ENCODE measurements at places on chromosomes 3 and 15. TPM values are rescaled to one million over a fixed set of nuclear protein-coding genes. Genes with fewer than 3 reads are reported as not detected.

The CHRM5 gene
- polyA plus RNA-seq: 0.24 TPM

DNA sequence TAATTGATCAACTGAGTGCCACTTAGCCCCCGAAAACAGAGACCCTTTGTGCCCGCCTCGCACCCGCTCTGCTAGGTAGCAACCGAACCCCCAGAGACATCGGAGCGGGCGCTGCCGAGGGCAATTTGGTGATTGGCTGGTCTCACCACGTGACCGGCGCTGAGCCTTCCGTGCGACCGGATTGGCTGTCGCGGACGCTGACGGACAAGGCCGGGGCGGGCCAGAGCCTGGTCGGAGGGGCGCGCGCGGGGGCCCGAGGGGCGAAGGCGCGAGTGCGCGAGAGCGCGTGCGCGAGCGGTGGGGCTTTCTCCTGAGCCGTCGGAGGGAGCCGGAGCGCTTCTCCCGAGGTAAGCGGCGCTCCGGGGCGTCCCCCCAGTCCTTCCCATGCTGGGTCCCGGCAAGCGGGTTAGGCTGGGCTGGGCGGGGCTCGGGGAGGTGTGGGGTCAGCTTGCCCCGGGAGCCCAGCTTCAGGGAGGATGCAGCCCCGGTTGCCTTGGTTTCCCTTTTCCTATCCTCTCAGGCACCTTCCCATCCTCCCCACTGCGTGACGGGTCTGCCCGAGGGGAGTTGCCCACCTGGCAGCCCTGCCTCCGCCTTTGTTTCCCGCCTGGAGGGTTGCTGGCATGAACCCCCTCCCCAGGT is at the start of gene TMEM108:
Gene TMEM108, plus strand, starts transcription at position 303 of the 642 bp plus-strand sequence.
- DNase-seq: no peak

The CILP gene
- 4.4 TPM for polyA plus RNA-seq

GRCh38 chr15:92346063-92346462 is 47.6 kb upstream of the ST8SIA2 start:
- DNase-seq: no peak

The OSTN gene
- 42.6 TPM for polyA plus RNA-seq

- no peak for DNase-seq
Measured at GRCh38 chr3:8011902-8012301, 489.7 kb upstream of the LMCD1 start.

The FAM174B gene
- polyA plus RNA-seq: 35.8 TPM

- no peak for DNase-seq
Measured at GRCh38 chr3:37709946-37710640, 151.6 kb upstream of the CTDSPL start.

- DNase-seq: no peak
Measured at GRCh38 chr3:42853739-42854302, 21.9 kb downstream of the CYP8B1 start.

DNA sequence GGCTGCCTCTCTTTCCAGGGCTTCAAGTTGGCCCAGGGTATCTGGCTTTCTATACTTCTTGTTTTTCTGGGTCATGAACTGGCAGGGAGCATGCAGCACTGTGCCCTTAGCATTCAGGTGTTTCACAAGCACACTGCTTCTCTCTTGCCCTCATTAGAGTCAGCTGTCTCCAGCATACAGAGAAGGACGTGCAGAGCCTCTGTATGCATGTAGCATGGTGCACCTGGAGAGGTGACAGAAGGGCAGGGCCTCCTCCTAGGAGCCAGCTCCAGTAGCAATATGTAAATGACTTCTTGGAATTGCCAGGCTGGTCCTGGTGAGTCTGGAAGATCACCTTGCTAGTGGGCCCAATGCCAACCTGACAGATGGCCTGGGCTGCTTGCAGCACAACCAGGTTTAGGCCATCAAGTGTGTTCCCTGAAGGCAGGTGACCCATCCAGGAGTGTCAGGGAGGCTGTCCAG is 44.8 kb upstream of the ATP2C1 start:
- DNase-seq: no peak

DNA sequence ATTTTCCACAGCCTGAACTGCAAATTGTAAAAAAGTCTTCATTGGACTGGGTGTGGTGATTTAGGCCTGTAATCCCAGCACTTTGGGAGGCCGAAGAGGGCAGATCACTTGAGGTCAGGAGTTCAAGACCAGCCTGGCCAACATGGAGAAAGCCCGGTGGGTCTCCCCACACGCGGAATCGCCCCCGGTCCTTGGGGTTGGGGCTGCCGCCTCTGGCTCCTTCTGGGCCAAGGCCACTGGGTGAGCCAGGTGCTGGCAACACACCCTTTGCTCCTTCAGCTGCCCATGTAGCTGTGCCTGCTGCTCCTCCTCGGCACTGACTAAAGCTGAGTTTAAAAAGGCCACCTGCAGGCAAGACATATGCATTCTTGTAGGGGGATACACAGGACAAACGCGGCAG is 9.4 kb upstream of the VPS33B start:
- no peak for DNase-seq

DNA sequence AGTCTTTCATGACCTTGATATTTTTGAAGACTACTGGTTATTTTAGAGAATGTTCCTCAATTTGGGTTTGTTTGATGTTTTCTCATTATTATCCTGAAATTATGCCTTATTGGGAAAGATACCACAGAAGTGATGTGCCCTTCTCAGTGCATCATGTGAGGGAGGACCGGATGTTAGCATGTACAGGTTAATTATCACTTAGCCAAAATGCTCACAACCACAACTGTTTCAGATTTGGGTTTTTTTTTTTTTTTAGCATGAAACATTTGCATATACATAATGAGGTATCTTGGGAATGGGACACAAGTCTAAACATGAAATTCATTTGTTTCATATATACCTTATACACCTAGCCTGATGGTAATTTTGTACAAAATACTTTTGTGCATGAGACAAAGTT is 59.8 kb downstream of the PIK3R4 start:
- no peak for DNase-seq

The CSTA gene
- 0.63 TPM for polyA plus RNA-seq

DNA sequence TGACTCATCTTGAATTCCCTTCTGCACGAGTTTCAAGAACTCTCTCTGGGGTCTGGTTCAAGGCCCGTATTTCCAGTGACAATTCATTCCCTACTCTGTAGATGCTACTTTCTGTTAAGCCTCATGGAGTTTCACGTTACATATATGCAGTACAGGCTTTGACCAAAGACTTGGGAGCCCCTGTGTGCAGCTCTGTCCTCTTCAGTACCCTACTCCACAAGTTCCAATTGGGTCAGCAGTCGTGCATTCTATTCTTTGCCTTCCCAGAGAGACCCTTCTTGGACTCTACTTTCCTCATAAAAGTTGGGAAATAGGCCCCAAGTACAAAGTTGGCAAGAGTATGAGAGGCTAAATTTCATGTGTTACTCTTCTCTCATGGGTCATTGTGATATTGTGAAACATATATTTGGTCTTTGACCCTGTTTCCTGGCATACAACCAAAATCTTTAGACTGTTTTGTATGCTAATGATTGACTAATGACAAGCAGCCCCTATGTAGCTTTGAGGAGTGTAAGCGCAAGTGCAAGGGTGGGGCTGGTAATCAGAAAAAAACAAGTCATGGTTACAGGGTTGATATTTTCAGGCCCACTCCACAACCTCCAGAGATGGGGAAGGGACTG is 15.0 kb upstream of the CCDC50 start:
- DNase-seq: no peak

- no peak for DNase-seq
Measured at GRCh38 chr15:78457101-78457500, 19.1 kb downstream of the IREB2 start.

DNA sequence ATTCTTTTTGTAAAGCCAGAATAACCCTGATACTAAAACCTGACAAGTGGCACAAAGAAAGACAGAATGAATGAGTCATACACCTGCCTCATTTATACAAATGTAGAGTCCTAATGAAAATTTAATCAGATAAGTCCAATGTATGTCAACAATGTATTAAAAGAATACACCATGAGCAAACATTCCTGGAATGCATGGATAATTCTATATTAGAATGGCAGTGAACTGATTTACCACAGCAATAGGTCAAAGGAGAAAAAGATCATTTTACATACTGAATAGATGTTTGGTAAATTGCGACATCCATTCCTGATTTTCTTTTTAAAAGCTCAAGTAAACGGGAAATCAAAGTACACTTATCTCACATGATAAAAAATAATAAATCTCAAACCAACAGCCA is 11.2 kb upstream of the LOXL1 start:
- DNase-seq: no peak

The UPK1B gene
- 9.0 TPM for polyA plus RNA-seq

DNA sequence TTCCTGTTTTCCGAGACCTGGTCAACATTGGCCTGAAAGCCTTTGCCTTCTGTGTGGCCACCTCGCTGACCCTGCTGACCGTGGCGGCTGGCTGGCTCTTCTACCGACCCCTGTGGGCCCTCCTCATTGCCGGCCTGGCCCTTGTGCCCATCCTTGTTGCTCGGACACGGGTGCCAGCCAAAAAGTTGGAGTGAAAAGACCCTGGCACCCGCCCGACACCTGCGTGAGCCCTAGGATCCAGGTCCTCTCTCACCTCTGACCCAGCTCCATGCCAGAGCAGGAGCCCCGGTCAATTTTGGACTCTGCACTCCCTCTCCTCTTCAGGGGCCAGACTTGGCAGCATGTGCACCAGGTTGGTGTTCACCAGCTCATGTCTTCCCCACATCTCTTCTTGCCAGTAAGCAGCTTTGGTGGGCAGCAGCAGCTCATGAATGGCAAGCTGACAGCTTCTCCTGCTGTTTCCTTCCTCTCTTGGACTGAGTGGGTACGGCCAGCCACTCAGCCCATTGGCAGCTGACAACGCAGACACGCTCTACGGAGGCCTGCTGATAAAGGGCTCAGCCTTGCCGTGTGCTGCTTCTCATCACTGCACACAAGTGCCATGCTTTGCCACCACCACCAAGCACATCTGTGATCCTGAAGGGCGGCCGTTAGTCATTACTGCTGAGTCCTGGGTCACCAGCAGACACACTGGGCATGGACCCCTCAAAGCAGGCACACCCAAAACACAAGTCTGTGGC is 16.9 kb downstream of the TMEM43 start:
- no peak for DNase-seq

GRCh38 chr15:69421498-69421897 is 7.3 kb downstream of the KIF23 start:
- no peak for DNase-seq

DNA sequence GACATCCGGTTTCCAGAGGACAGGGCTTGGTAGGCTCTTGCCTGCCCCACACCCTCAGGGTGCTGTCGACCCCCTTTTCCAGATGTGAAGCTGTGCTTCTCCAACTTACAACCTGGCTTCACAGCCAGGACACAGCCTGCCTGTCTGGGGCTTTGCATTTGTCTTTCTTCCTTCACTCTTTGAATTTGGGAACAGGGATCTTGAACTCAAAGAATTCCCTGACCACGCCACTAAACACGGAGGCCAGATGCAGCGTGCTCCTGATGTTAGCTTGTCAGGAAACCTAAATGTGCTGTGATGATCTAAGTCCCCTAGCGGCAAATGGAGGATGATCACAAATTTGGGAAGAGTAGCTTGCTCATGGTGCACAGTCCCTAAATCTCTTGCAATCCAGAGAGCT is 244.8 kb upstream of the RGMA start:
- no peak for DNase-seq

DNA sequence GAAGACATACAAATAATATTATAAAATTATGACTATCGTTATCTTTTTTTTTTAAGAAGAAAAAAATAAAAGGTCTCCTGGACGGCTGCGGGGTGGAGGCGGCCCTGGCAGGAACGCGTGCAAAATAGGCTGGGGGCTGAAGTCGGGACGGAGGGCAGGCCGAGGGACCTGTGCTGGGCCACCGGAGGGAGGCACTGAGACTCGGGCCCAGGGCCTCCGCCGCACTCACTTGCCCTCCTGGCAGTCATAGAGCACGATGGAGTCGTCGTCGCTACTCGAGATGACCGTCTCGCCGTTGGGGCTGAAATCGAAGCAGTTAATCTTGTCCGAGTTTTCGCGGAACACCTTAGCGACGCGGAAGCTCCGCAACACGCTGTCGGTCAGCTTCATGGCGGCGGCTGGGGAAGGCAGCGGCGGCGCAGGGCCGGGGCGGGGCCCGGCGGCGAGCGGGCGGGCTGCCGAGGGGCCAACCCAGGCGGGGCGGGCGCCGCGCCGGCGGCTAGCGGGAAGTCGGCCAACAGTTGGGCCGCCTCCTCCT is 408 bp downstream of the WDR82 start:
- DNase-seq: no peak

All from left renal cortex interstitium (tissue), 4 donors.